EL (cell line): ENCODE measurements at places on chromosomes 13 and 19.

GRCh38 chr13:21402586-21403307, 56.4 kb downstream of the ZDHHC20 start:
- DNase-seq: peak; percentile 55

DNA sequence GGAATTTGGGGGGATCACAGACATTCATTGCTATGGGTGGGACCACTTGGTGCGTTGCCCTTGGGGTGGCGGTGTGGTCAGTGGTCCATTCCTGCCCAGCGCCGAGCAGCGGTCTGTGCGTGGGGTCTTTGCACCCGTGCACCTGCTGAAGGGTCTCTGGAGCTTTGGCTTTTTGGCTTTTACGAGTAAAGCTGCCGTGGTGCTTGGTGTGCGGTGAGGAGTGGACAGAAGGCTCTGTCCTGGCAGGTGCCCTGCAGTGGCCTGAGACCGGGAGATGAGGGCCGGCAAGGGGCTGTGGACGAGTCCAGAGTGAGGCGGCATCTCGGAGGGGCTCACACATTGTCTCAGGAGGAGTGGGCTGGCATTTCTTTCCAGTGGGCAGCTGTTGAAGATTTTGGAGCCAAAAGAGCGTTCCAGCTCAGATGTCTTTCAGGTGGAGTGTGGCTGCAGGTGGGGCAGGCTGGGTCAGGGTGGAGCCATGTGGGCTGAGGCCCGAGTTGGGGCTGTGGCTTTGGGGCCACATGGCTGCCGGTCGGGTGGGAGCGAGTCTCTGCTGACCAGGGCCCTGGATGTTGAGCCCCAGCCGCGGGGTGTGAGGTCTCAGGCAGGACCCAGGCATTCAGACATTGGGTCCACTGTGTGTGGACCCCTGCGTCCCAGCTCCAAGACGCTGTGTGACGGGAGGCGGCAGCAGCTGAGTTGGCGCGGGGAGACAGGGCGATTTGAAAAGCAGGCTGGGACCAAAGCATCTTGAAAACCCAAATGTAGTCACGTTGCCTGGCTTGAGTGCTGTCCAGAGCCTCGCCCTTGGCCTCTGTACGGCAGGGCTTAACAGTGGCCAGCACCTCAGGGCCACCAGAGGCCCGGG, 11.7 kb downstream of the GNA11 start:
- no peak for DNase-seq

- no peak for DNase-seq
Observed at GRCh38 chr13:113475280-113475679, 15.2 kb downstream of the DCUN1D2 start.

DNA sequence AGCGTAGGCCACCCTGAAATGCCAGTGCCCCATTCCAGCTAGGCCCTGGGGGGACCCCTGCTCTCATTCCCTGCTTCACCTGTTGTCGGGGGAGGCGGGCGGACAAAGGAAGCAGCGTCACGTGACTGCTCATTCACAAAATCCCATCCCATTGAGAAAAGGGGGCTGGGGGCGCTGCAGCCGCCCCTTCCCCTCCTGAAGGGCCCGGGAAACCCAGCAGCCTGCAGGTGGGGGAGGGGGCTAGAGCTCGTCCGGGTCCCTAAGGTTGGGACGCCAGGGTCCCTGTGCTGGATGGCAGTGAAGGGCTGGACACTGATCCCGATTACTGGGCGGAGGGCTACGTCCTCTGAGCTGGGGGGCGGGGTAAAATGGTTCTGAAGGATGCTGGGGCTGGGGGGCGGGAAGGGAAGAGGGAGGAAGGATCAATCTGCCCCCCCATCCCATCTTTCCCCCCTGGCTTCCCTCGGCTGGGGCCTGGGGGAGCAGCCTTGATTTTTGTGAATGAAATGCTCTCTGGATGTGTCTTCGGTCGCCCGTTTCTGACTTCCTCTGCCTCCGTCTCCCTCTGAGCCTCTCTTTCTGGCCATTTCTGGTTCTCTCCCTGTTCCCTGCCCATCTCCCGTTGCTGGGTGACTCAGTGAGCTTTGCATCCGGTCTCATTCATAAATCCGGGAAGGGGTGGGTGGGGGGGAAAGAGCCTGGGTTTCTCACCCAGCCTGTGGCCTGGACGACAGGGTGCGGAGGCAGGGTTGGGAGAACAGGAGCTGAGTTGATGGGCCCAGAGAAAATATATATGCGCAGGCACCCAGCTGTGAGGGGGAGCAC, 816 bp downstream of the SPRED3 start:
- peak; percentile 87 for DNase-seq

- DNase-seq: no peak
Observed at GRCh38 chr19:50377051-50377461, 799 bp downstream of the NR1H2 start.
